ENCODE measurements at places on chromosomes 4 and X.
A peak's percentile ranks its signal among the peaks of the same experiment; 100 is the strongest.

- ATAC-seq: no peak
Observed at GRCh38 chr4:143369552-143369951, 32.9 kb downstream of the GAB1 start.

DNA sequence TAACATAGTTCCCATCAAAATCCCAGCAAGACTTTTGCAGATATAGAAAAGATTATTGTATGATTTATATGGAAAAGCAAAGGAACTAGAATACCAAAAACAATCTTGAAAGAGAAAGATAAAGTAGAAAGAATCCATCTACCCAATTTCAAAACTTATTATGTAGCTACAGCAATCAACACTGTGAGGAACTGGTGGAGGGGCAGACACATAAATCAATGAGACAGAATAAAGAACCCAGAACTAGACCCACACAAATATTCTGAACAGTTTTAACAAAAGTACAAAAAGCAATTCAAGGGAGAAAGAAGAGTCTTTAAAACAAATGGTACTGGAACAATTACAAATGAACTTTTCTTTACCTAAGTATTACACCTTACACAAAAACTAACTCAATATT, 67.0 kb downstream of the LRBA start:
- ATAC-seq: no peak

GRCh38 chr4:15958562-15958961, 4.4 kb downstream of the FGFBP2 start:
- no peak for ATAC-seq

DNA sequence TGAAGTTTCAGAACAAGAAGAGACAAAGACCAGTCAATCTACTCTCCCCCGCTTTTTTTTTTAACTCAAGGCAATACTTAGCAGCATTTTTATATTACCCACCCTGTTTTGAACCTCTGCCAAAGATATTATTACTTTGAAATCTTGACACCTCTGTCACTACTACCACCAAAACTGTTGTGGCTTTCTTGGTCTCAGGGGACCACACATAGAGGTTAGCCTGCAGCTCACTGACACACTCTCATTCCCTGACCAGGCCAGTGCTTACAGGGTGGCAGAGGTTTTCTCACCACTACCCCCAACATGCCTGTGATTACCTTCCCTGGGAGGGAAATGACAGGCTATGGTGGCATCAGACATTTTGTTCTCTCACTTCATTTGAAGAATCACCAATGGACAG, 137.4 kb upstream of the STIM2 start:
- ATAC-seq: peak; percentile 61

DNA sequence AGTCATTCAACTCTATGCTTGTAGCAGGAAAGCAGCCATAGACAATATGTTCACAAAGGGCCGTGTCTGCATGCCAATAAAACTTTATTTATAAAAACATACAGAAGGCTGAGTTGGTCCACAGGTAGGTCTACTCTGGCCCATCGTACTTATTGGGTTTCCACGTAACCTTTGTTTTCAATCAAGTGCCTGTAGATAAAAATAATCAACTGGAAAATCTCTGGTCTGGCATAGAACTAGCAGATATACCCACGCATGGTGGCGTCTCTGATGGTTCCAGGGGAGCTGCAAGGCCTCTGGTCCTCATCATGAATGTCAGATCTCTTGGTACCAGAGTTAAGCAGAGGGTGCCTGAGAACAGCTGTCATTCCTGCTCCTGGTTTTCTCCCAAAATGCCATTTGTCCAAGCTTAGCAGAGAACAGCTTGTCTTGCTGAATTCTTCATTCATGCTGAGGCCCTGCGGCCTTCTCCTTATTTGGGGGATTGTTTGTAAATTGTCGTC, 31.4 kb upstream of the JAKMIP1 start:
- no peak for ATAC-seq

GRCh38 chrX:323721-324628, 5.4 kb upstream of the GTPBP6 start:
- peak; percentile 1 for ATAC-seq

- no peak for ATAC-seq
Observed at GRCh38 chrX:80174925-80175574, 160.5 kb downstream of the TBX22 start.

DNA sequence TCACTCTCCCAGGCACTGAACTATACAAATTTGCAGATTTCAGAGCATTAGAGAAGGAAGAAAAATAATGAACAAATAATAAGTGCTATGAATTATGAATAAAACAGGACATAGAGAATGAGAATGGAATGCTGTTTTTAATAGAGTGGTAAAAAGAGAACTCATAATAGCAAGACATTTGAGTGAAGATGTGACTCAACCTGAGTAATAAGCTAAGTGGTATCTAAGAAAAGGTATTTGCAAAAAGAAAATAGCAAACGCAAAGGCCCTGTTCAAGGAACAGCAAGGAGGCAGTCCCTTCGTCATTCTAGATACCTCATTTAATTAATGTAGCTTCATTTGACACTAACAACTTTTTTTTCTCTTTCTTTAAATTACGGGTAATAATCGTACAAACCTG, 1910.0 kb upstream of the TENM3 start:
- no peak for ATAC-seq

GRCh38 chr4:57303012-57303751, 193.0 kb upstream of the IGFBP7 start:
- no peak for ATAC-seq

GRCh38 chrX:25010784-25011588, 4.8 kb downstream of the ARX start:
- no peak for ATAC-seq

GRCh38 chr4:52102587-52102986, 51.5 kb downstream of the SPATA18 start:
- no peak for ATAC-seq

DNA sequence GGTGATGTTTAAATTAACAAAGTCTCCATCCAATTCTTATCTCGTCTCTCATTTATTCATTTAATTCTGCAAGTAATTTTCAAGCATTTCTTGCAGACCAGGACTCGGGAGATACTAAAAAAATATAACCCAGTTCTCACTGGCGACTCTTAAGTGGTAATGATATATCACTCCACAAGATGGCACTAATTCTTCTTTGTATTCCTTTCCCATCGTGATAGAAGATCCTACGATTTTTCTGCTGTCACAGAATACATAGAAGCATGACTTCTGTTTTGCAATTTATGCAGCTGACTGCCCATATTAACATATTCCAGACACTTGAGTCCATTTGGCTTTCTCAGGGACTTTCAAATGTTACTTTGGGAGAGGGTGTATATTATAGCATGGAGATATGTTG, 64.0 kb upstream of the FGF13 start:
- ATAC-seq: no peak

DNA sequence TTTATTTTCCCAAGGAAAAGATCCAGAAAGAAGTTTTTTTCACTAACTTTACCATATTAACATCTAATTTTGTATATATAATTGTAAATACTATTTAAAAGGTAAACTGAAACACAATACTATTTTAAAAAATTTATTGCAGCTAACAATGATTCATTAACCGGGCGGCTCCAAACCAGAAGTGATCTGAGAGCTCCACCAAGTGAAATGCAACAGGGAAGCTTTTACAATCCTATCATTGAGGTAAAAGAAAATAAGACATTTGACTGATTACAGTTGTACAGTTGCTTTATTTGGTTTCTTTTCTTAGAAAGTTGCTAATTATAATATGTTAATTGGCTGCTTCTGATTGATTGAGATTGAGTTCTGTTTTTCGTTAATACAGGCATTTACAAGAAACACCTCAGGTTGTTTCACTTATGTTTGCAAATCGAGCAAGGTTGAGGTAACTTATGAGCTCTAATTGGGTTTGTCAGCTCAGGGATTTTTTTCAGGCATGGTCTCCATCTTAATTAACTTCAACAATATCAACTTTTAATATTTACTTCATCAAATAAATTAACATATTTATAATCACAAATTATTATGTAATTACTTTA, 220.2 kb upstream of the UGT8 start:
- no peak for ATAC-seq

- no peak for ATAC-seq
Observed at GRCh38 chr4:10565166-10565780, 108.0 kb upstream of the ZNF518B start.

GRCh38 chr4:77187322-77187721, 30.3 kb downstream of the CCNG2 start:
- no peak for ATAC-seq

GRCh38 chr4:16284050-16284449, 57.8 kb upstream of the TAPT1 start:
- no peak for ATAC-seq

DNA sequence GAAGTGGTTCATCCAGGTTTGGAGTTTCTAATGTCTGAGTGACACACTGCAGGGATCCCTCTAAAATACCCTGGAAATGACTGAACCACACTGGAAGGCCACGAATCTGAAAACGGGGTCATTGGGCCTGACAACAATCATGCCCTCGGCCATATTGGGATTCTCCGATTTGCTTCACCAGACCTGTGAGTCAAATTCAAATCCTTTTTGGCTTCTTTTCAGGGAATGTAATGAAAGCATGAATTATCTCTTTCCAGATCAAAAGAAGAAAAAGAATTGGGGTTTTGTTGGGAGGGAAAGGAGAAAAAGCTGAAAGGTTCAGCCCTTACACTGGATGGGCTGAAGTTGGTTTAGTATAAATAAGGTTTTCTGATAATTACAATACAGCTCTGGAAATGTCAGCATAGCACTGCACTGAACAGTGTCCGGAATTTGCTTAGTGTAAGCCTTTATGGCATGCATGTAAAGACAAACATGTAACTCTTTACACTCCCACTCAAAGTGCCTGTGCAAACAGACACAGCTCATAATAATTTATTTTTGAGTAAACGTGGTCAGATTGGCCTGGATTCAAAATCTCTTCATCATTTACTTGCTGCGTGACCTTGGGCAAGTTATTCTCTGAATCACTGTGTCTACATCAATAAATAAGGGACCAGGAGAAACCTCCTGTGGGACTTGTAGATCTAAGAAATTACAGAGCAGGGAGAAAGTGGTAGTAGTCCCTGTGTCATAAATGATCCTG, 21.4 kb downstream of the CT47C1 start:
- ATAC-seq: no peak
